Natural killer cell treated with Interleukin-12 subunit alpha and Interleukin-12 subunit beta and Interleukin-15 and Interleukin-18, amount 100 ng/mL, for 72 hours (primary cell): ENCODE measurements at places on chromosomes 1 and 21. TPM values are rescaled to one million over a fixed set of nuclear protein-coding genes. Genes with fewer than 3 reads are reported as not detected.
A peak's percentile ranks its signal among the peaks of the same experiment; 100 is the strongest.

Gene ACOT11
- total RNA-seq: 0.33 TPM

DNA sequence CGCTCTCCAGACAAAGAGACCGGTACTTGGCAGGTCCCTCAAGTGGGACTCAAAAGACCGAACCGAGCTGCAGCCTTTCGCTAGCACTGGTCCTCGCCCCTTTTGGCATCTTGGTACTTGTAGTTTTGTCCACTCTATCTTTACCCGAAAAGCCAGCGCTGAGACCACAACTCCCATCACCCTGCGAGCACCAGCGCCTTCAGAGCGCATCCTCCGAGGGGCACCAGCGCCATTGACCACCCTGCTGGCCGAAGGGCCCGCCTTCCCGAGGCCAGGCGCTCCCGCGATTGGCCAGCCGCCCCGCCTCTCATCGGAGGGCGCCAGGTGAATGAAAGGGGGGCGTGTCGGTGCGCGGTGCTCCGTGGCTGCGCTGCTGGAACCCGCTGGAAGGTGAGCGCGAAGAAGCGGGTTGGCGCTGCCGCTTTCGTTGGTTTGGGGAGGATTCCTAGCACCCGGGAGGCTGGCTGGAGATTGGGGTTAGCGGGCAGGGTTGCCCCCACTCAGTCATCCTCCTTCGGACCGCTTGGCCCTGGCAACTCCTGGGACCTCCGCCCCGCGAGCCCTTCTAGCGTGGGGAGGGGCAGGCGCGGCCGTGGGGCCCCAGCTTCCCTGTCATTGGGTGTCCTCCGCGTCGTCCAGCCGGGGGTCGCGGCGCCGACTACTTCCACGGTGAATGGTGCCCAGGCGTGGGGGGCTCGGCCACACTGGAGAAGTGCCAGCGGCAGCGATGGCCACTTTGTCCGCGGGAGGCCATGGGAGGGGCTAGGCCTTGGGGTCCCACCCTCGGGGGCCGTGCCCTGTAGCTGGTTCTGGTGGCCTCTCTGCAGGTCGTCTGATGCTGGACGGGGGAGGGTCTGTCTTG, at the start of gene ZBTB8B:
Gene ZBTB8B, plus strand, starts transcription at position 357 of the 862 bp plus-strand sequence. CDS start 5,553 bp downstream, outside the sequence.
- no peak within 1 kb of the TSS for H3K27ac ChIP-seq
- H3K27me3 ChIP-seq: peaks cover 39% of the 10 kb centered on the region
- peak; percentile 65 for DNase-seq

Gene AMY2A
- not detected for total RNA-seq

DNA sequence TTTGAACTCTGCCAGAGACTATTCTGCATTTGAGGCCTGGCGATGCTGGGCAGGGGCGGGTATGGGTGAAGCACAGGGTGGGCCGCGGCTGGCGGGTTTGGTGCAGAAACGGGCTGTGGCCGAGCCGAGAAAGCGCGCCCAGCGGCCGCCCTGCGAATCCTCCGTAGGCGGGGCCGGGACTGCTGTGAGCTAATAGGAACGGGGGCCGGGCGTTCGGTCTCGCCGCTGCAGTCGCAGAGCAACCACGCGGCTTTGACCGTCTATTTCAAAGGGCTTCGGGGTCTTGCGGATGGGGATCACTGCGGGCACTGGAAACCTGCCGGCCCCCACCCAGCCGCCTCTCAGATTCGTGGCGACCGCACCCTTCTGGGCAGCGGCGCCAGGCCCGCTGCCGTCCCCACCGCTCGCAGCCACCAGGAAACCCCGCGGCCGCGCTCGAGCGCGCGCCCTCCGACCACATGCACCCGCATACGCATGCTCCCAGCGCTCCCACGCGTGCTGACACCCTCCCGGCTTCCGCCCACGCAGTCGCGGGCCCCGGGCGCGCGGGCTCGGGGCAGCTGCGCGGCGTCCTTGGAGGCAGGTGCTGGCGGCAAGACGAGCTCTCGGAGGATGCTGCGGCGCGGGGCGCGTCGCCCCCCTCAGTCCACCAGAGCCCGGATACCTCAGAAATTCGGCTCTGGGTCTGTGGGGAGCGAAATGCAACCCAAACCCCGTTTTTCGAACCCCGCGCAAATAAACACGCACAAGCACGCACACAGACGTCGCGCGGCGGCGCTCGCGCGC, 32.6 kb downstream of the DNTTIP2 start:
- peaks cover 32% of the 10 kb centered on the region for H3K4me1 ChIP-seq
- no peaks in the 10 kb centered on the region for H3K36me3 ChIP-seq
- peak overlapping the region; percentile 86 for H3K4me3 ChIP-seq
- peak; percentile 90 for DNase-seq
- no peaks in the 10 kb centered on the region for H3K27me3 ChIP-seq

DNA sequence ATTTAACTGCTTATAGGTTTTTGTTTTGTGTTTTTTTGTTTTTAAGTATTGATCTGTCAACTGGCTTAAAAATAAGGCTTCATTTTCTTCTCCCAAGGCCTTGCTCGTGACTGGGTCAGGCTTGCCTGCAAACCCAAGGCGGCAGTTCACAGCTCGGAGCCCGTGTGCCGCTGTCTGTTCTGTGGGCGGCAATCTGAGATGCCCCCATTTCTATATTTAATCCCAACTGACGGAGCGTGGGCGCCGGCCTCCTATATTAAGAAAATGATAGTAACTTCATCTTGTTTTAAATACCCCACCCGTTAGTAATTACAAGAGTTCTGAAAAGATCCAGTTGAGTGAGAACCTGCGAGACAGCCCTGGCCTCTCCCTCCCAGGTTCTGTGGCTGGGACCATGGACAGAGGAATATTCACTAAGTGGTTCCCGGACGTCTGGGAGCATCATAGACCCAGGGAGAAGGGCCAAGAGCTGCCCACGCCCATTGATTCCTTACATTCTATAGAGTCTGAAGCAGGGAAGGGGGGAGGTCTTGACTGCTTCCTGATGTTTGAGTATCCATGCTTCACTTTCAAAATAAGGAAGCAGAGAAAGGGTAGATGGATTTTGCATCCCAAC, 42.6 kb upstream of the GPR153 start:
- H3K36me3 ChIP-seq: peaks cover 5% of the 10 kb centered on the region
- DNase-seq: no peak
- no peaks in the 10 kb centered on the region for H3K27me3 ChIP-seq
- H3K27ac ChIP-seq: no peak overlapping the region
- no peak overlapping the region for H3K4me3 ChIP-seq
- peaks cover 19% of the 10 kb centered on the region for H3K4me1 ChIP-seq

DNA sequence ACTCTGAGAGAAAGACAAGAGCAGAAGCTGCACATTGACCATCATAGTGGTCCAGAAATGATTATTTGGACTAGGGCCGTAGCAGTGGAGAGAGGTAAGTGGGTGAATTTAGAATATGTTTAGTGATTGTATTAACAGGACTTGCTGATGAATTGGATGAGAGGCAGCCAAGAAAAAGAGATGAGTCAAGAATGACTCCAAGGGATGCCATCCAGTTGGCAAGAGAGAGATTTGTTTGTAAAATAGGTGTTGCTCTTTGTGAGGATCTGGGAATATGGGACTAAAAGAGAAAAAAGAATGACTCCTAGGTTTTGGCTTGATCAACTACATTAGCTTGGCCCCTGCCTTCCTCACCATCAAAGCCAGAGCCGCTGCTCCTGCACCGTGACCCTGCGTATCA, 54.2 kb upstream of the ARTN start:
- H3K27ac ChIP-seq: no peak overlapping the region
- no peaks in the 10 kb centered on the region for H3K36me3 ChIP-seq
- no peak overlapping the region for H3K4me3 ChIP-seq
